Activated T-helper 1 cell treated with anti-CD3 and anti-CD28 coated beads, Interleukin-2, amount 50 U/mL, for 16 hours (primary cell): ENCODE measurements at places on chromosomes 7 and 10.

DNA sequence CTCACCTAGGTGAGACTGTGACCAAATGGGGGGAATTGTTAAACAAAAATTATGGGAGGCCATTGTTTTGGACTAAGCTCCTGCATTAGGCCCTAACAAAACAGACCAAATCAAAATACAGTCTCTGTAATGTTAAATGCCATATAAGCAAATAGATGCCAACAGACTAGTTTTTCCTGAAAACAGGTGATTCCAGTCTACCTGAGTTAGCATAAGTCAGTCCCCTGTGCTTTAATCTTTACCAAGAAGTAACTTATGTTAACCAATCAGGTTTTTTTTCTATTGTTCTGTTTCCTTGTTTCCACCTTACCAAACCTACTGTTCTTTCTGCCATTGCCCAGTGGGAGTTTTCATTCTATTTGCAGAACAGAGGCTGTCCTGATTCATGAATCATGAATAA, 48.0 kb downstream of the PDZD8 start:
- no peak for DNase-seq

- DNase-seq: no peak
These were observed at the start of gene CELF2 for GRCh38 chr10:11017570-11018431. TSS of gene CELF2 (plus strand) at chr10:11017872. CDS start at chr10:11018090, 218 bp downstream.

GRCh38 chr7:17558135-17558534, 259.7 kb downstream of the AHR start:
- no peak for DNase-seq

DNA sequence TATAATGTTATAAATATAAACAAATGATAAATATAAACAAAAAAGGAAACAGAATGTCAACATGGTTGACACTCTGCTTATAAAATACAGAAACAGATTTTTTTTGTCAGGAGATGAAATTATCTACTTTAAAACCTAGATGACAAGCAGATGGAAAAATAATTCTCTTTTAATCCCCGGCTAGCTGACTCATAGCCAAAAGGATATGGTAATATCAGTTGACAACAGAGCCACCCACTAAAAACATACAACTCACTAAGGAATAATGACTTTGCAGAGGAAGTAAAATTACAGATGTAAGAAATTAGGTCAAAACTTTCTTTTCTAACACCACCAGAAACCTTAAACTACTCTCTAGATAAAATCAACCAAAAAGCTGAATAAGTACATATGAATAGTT, 131.1 kb upstream of the ABCB5 start:
- DNase-seq: no peak

- no peak for DNase-seq
These were observed 339.4 kb downstream of the PRPF18 start for GRCh38 chr10:13925971-13926780.

- no peak for DNase-seq
These were observed 473.6 kb downstream of the PARD3 start for GRCh38 chr10:34341473-34341872.

DNA sequence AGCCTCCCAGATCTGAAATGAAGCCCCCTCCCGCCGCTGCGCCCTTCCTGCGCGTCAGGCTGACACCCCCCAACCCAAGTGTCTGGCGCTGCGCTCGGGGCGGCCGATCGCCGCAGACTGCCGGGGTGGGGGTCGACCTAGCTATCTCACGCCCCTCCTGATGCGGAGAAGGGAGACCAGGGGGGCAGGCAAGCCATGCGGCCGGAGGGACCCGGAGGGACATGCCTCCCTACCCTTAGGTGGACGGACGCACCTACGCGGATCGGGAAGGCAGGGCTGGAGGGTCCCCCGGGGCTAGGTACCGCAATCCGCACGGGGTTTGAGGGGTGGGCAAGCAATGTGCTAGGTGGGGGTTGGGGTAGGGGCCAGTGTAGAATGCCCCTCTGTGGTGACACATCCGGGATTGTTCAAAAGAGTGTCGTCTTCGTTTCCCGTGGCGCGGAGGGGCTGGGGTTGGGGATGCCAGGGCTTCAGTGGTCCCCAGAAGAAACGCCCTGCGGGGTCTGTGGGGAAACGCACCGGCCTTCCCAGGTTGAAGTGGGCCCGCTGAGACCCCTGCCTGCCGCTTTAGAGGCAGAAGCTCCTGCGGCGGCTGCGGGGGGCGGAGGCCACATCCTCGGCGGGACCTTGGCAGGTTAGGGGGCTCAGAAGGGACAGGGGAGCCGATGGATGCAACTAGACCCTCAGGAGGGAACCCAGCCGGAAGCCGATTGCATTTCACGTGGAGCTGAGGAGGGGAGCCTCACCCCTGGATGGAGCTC, 913 bp downstream of the ADCYAP1R1 start:
- DNase-seq: no peak

DNA sequence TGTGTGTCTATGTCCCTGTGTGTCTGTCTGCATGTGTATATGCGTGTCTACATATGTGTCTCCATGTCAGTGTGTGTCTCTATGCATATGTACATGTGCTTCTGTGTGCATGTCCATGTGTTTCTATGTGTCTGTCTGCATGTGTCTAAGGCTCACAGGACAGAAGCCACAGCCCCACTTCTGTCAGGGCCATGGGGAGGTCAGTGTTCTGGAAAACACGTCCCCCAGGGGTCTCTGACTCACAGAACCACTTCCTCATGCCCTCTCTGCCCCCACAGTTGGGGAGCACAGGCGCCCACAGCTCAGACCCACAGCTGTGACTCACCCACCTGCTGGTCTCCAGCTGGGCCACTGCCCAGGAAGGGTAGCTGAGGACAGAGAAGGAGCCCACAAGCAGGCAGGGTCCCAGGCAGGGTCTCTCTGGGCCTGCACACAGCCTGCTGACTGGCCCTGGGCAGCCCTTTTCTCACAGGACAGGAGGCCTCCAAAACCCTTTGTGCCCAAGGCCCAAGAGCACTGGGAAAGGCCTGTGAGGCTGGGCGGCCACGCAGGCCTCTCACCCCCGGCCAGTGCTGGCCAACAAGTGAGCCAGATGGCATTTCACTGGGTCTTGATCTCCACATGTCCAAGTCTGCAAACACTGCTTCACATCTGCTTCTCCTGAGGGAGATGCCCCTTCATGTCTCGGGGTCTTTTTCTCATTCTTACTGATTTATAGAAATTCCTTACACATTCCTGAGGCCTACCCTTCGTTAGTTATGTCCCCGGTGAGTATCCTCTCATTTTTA, 102.9 kb upstream of the FAM20C start:
- DNase-seq: no peak

GRCh38 chr10:9596368-9596920, 1421.2 kb upstream of the CELF2 start:
- no peak for DNase-seq

DNA sequence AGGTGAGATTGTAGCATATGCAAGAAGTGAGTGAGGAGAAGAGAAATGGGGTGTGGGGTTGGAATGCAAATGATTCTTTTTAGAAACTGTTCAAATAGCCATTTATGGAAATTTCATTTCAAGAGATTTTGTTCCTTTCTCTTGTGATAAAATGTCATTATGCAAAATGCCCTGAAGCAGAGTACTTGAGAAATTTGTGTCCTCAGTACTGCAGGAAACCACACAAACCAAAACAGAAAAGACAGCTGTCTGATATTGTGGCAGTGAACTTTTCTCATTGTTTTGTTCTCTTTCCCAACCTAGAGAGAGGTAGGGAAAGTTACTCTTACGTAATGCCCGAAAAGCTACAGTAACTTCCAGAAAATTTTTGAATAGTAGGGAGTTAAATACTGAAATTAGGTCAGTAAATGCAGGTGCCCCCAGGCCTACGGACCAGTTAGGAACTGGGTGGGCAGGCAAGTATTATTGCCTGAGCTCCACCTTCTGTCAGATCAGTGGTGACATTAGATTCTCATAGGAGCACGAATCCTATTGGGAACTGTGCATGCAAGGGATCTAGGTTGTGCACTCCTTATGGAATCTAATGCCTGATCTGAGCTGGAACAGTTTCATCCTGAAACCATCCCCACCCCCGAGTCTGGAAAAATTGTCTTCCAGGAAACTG, 34.0 kb downstream of the DLD start:
- no peak for DNase-seq

- DNase-seq: no peak
These were observed 323.0 kb downstream of the PARD3 start for GRCh38 chr10:34492081-34492480.

DNA sequence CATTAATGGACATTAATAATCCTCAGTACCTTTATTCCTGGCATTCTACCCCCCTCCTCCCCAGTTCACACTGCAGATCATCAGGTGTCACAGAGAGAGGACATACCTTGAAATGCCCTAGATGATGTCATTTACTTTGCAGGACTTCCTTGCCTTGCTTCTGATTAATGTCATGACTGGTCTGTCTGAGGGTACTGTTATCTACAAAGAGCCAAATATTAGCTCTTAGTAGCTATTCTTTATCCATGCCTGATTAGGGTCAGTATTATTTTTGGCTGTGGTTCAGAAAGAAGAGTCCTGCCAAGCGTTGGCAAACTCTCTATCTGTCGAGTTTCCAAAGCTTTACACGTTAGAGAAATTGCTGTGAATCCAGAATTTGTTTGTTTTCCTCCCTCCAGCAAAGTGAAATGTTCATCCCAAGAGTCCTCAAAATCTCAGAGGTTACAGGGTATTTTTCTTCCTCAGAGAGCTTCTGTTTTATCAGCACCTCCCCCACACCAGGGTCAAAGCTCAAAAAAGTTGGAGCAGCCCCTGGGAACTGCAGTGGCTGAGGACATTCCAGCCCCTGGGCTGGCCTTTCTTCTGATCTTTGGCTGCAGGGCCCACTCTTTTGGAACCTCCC, 12.6 kb downstream of the SCD start:
- DNase-seq: no peak

DNA sequence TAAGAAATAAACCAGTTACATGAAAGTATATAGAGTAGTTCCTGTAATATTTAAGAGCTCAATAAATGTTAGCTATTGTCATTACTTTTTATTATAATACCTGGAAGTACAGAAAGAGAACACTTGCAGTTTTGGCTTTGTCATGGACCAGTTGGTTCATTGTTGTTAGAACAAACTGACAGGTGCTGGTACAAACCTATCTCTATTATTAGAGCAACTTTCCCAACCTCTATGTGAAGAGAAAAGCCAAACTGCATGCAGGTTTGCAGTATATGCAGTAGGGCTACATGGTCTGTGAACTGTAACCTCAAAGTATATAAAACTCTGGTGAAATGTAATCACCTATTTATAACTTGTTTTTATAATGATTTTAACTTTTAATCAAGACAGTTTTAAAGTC, 20.4 kb downstream of the DNAJC9 start:
- DNase-seq: no peak

GRCh38 chr7:91168871-91169829, 95.1 kb upstream of the FZD1 start:
- DNase-seq: no peak

- DNase-seq: no peak
These were observed 118.0 kb downstream of the RELN start for GRCh38 chr7:103871473-103871872.

GRCh38 chr7:4240042-4240441, 442.1 kb upstream of the FOXK1 start:
- no peak for DNase-seq

GRCh38 chr10:126851414-126852108, 53.7 kb upstream of the DOCK1 start:
- no peak for DNase-seq

GRCh38 chr10:36602374-36602773, 523.0 kb upstream of the ANKRD30A start:
- DNase-seq: no peak
